ENCODE measurements at places on chromosomes 5 and 9.

DNA sequence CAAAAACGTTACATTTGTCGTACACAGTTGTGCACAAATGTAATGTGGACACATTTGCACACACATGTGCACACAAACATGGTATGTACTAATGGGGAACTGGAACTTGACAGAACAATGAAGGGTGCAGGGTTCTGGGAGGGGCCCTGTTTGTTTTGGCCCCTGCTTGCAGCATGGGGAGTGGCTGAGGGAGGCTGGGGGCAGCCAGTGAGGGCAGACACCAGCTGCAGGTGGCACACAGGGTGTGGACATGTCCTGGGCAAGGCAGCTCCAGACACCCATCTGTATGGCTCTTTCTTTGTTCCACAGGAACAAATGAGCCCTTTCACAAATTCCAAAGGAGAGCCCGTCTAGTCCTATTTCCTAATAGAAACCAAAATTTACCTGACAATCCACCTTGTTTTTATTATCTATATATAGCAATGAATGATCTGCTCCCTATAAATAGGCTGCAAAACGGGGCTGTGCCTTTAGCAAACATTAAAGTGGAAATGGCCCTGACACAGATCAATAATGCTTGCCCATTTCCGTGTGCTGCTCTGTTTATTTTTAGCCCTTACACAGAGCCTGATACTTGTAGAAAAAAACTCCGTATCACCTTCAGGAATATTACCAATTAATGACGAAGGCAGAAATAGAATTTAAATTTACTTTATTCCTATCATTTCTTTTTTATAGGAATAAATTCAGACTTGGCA lies 26.4 kb downstream of the MARCHF3 start:
- DNase-seq, result no peak

GRCh38 chr5:93430673-93431199 lies 150.3 kb downstream of the NR2F1-AS1 start:
- no peak for DNase-seq

GRCh38 chr5:1221721-1222120 lies 3.5 kb upstream of the SLC6A18 start:
- DNase-seq, result no peak

- no peak for DNase-seq
Measured at GRCh38 chr5:65026816-65027548, 258.3 kb downstream of the CWC27 start.

DNA sequence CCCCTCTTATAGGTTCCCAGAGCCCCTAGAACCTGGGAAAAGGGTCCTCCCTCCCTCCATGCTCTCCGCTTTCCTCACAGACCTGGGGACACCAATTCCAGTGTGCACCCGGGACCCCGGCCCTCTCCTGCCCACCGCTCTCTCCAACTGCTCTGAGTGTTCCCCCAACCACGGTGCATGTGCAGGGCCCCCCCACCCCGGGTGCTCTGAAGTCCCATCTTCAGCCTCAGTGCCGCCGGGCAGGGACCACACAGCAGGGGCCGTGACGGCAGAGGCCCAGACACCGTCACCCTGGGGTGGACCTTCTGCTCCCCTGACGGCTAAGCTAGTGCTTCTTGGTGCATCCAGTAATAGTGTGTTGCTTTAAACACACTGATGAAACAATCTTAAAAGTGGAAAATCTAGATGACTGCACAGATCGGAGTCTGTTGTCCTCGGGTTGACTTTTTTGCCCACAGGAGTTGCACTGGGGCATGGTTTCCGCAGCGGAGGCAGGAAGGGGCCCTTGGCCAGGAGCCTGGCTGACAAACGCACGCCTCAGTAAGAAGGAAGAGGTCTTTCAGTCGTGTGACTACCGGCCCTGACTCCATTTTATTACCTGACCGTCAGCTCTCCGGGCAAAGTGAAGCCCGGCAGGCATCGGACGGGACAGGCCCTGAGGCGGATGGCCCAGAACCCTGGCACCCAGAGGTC lies 36.2 kb upstream of the SLC6A3 start:
- no peak for DNase-seq

DNA sequence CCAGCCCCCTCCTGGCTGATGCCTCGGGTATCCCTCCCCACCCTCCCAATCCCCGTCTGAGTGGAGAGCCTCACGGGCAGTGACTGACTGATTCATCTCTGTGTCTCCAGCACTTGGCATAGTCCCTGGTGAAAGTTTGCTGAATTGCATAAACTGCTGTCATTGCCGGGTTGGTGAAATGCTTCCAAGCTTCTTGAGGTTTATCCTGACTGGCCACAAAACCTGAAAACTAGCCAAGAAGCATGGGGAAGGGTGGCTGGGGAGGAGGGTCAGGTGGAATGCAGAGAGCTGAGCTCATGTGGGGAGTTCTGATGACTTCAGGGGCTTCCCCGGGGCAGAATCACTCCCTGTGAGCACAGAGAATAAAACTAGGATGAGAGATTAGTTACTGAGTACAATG lies 56.9 kb upstream of the GGTA1 start:
- no peak for DNase-seq

DNA sequence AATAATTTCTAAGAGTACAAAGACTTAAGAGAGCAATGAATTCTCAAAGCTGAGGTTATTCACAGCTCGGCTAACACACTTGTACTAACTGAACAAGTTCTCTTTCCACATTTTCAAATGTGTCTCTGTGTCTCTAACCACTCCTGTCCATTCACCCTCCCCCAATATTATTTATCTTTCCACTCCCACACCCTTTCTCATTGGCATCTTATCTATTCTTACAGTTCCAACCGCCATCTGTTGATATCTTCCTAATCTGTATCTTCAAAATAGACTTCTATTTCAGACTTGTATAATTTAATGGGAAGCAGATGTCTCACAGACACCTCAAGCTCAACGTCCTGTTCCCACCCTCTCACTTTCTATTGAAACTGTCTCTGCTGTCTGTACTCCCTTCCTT lies 205.9 kb downstream of the ANXA1 start:
- no peak for DNase-seq

DNA sequence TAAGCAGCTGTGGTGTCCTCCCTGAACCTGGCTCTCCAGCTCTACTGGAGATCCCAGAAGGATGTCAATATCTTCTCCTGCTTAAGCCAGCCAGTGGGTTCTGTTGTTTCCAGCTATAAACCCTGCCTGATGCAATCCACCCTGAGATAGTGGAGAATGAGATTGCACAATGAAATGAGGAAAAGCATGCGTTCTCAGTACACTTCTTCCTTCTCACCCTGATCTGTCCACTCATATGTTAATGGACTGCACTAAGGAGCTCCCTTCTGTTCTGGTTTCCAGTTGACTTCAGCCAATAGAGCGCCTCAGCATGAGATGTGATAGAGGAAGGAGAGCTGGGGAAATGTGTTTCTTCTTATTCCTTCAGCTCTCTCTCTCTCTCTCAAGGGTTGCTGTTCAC lies 40.0 kb upstream of the CDH6 start:
- DNase-seq, result no peak

- peak; percentile 35 for DNase-seq
Measured at GRCh38 chr9:90458485-90458884, 184.1 kb downstream of the DIRAS2 start.

DNA sequence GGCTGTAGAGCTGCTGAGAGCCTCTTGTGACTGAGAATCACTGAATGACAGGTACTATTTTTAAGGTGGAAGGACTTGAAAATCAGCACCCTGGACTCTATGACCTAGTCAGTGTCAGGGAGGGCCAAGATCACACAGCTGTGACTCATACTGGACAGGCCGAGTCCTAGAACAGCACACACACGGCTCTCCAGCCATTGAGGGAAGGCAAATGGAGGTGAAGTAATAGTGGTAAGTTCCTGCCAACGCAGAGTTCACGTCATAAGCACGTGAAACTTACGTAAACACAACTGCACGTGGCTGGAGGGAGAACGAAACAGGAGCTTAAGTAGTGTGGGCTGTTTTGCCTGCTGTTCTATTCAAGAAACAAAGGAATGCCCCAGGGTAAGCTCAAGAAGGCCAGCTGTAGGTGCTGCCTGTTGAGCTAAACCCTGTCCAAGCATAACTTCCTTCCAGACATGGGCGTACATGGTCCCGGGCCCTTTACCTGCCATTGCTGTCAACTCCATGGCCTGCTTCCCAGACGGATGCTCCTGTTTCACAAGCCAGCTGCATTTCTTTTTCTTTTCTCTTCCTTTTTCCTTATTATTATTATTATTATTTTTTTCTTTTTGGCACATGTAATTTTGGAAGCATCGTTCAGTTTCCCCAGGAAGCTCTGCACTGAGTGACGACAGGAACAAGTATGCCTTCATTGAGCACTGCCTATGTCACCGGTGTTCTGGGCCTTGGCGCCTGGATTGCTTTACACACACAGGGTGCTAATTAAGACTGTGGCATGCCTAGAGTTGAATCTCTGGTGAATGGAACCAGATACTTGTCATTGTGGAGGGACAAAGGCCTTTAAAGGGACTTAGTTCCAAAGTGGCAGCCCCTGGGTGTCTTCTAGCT lies 10.2 kb upstream of the LCP2 start:
- DNase-seq, result peak; percentile 21

GRCh38 chr9:123085916-123086315 lies 52.4 kb downstream of the GPR21 start:
- no peak for DNase-seq

DNA sequence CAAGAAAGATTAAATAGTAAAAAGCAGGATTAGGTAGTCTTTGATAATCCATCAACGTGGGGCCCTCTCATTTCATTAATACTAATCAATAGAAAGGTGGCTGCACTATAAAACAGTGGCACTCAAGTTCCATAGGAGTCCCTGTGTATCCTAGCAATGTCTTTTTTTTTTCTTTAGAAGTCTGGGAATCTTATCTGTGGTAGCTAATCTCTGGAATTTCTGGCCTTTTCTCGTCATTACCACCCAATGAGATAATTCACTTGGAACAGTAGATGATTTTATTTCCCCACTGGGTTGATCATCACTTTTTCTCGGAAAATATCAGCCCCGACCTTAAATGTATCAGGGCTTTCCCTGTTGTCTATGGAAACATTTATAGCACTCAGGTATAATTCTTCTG lies 86.8 kb upstream of the CDH6 start:
- no peak for DNase-seq

GRCh38 chr9:104841601-104842141 lies 77.7 kb downstream of the NIPSNAP3B start:
- no peak for DNase-seq

GRCh38 chr9:4175846-4176245 lies 124.0 kb downstream of the GLIS3 start:
- DNase-seq, result no peak

- DNase-seq, result no peak
Measured at GRCh38 chr9:2934241-2934650, 90.4 kb upstream of the PUM3 start.

DNA sequence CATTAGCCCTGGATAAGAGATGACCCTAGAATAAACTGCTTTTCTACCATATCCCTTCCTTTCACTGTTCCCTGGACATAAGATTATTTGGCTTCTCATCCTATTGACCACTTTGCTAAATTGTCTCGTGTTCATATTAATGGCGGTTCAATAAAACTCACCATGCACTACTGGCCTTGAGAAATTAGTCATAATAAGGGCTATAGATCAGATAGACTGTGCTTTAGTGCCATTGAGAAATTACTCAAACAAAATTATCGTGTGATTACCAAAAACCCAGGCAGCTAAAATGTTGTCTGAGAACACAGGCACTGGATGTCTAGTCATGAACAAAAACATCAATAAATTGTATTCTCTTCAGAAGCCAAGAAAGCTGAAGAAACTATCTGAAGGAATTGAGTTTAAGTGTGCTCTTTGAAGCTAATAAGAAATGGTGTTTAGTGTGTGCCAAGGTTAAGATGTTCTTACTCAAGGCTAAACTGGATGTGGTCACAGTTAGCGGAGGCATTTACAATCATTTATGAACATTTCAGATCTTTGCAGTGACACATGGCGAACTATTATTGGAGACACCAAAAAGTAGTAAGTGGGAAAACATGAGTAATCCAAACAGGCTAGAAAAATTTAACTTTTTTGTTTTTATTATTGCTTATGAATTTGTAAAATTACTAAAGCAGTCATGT lies 460.4 kb upstream of the RORB start:
- DNase-seq, result no peak

- DNase-seq, result no peak
Measured at GRCh38 chr5:56291661-56292374, 58.7 kb upstream of the ANKRD55 start.

GRCh38 chr9:92424340-92424739 lies at the start of gene OMD:
Gene OMD, minus strand, starts transcription at chr9:92424471. Its CDS starts 6,913 bp downstream, at chr9:92417558.
- no peak for DNase-seq

DNA sequence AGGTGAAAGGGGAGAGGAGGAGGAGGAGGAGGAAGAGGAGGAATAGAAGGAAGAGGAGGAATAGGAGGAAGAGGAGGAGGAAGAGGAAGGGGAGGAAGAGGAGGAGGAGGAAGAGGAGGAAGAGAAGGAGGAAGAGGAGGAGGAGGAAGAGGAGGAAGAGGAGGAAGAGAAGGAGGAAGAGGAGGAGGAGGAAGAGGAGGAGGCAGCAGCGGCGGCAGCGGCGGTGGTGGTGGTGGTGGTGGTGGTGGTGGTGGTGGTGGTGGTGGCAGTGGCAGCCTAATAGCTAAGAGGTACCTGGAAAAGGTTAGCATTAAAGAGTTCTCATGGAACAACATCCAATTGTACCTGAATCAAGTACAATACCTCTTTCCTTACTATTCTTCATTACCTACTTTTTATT lies 32.5 kb downstream of the UBAP2 start:
- DNase-seq, result no peak

- DNase-seq, result no peak
Measured at GRCh38 chr9:131969469-131969989, 110.1 kb downstream of the MED27 start.

- no peak for DNase-seq
Measured at GRCh38 chr5:107418902-107419301, 251.8 kb downstream of the EFNA5 start.

GRCh38 chr5:93582677-93583438 lies at the start of gene NR2F1:
Gene NR2F1, plus strand, starts transcription at chr5:93583222. Its CDS starts 1,802 bp downstream, at chr5:93585024.
- peak; percentile 98 for DNase-seq

Data from NCI-H460 (cell line).